ENCODE measurements at places on chromosomes 13 and 19.

- peak; percentile 8 for DNase-seq
Measured at GRCh38 chr19:10074153-10074552, 12.0 kb upstream of the SHFL start.

GRCh38 chr13:79531542-79532254 lies 50.7 kb downstream of the NDFIP2 start:
- DNase-seq, result no peak

GRCh38 chr19:44642377-44642776 lies 1.3 kb upstream of the PVR start:
- no peak for DNase-seq

DNA sequence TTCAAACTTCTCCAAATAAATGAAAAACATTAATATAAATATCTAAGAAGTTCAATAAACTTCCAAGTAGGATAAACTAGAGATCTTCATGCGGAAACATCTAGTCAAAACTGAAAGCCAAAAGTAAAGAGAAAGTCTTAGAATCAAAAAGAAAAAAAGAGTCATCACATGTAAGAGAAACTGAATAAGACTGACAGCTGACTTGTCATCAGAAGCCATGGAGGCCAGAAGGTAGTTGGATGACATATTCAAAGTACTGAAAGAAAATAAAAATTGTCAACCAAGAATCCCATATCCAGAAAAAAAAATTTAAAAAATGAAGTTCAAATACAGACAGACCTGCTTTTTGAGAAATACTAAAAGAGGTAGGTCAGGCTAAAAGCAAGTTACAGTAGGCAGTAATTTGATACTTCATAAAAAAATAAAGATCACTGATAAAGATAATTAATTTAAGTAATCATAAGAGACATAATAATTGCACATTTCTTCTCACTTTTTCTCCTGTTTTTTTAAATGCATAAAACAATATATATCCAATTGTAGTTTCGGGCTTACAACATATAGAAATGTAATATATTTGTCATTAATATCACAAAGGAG lies 327.6 kb upstream of the PCDH9 start:
- no peak for DNase-seq

- DNase-seq, result no peak
Measured at GRCh38 chr13:49304763-49305700, 57.3 kb downstream of the CDADC1 start.

- no peak for DNase-seq
Measured at GRCh38 chr19:55660991-55661390, 6.2 kb downstream of the U2AF2 start.

- DNase-seq, result no peak
Measured at GRCh38 chr13:44710576-44710975, 134.4 kb upstream of the TSC22D1 start.

DNA sequence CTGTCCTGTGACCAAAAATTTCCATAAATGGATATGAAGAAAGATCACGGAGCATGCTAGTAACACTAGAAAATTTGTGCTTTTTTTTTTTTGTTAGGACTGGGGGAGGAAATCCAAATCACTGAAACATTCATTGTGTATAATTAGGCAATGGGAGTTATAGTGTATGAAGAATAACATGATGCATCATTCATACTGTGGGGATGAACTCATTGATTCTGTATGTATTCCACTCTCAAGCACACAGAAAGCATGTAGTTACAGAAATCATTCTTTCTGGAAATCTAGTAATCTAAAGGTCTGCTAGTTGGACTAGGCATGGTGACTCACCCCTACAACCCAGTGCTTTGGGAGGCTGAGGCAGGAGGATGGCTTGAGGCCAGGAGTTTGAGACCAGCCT lies 749.7 kb downstream of the DIAPH3 start:
- no peak for DNase-seq

- DNase-seq, result no peak
Measured at GRCh38 chr19:52296400-52296772, 583 bp upstream of the ZNF480 start.

- DNase-seq, result no peak
Measured at GRCh38 chr13:36366031-36366430, 19.8 kb upstream of the SPART start.

DNA sequence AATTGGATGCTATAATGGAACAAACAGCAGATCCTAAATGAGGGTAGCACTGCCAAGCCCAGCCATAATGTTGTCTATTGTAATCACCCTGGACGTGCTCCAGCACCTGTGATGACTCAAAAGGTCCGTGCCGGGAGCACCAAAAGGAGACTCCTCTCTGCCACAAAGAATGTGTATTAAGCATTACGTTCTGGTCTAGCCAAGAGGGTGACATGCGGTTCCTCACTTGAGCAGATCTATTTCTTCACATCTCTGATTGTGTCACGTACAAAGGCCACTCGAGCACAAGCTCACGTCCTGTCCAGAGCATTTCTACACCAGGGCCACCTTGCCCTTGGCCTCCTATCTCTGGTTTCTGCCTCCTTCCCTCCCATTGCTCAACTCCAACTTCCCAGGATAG lies 219.9 kb upstream of the IRS2 start:
- DNase-seq, result no peak

GRCh38 chr13:19023115-19023514 lies 158.5 kb downstream of the TUBA3C start:
- no peak for DNase-seq

DNA sequence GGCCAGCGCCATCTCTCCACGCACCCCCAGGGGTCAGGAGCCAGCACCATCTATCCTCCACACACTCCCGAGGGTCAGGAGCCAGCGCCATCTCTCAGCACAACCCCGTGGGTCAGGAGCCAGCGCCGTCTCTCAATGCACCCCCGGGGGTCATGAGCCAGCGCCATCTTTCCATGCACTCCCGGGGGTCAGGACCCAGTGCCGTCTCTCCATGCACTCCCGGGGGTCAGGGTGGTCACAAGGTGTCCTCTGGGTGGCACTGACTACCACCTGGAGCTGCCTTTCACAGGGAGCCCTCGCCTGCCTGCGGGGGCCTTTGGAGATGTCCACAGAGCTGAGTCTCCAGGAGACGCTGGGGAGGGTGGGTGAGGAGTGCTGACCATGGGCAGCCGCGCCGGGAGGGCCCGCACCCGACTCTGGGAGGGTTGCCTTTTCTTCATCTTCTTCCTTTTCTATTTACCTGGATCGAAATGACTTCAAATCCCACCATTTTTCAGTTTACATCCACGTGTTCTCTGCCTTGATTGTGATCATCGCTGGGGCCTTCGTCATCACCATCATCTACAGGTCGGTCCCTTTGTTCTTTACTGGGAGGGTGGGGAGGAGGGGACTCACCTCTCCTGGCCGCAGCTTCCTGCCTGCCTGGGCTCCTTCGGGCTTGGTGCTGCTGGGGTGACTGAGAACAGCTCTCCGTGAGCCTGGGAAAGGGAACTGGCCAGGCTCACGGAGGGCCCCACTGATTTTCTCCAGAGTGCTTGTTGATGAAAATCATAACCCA lies 19.1 kb downstream of the TEX29 start:
- DNase-seq, result no peak

- DNase-seq, result no peak
Measured at GRCh38 chr19:7606289-7606688, 10.6 kb downstream of the CAMSAP3 start.

- DNase-seq, result no peak
Measured at GRCh38 chr13:48493066-48493765, 39.7 kb downstream of the RCBTB2 start.

GRCh38 chr13:106466691-106467426 lies 68.6 kb downstream of the EFNB2 start:
- DNase-seq, result no peak

DNA sequence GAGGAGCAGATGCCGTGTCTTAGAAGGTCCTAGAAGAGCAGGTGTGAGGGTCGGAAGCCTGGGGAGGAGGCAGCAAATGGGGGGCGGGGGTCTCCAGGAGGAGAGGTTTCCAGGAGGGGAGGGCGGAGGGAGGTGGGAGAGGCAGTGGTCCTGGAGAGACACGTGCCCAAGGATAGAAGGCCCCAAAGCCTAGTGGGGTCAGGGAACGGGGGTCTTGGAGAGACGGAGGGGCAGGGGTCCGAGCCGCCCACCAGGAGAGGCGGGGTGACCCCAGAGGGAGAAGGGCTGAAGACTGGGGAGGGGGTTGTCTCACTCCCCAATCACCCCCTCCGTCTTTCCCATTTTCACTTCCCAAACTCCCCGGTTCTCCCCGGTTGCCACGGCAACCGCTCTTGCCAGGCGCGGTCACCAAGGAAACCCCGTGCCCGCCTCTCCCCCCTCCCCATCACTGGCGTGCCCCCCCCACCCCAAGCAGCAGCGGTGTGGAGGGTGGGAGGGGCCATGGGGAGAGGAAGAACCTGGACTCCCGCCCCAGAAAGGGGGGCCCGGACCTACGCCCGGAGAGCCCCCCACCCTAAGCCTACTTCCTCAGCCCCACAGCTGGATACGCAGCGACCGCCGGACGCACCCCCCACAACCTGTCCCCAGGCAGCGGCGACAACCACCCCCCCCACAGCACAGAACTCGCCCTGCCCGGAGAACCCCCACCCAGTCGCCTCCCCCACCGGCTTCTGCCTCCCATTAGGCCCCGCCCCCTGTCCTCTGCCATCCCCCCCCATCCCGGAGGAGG lies 988 bp downstream of the LRRC4B start:
- DNase-seq, result no peak

GRCh38 chr19:49473868-49474541 lies at the start of gene FLT3LG:
TSS of gene FLT3LG (plus strand) at chr19:49474215. CDS start at chr19:49474640, 425 bp downstream.
- DNase-seq, result no peak

DNA sequence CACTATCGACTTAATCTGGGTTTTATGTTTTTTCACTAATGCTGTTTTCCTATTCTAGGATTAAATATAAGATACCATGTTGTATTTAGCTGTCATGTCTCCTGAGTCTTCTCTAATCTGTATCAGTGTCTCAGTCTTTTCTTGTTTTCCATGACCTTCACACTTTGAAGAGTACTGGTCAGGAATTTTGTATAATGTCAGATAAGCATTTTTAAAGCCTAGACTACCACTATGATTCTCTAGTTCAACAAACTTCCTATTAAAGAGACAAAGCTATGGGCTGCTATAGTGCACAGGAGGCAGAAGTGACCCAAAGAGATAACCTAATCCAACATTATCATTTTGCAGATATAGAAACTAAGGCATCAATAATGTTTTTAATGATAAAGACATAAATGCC lies 63.0 kb upstream of the ZDHHC20 start:
- DNase-seq, result no peak

GRCh38 chr13:47679401-47679800 lies 321.7 kb downstream of the SUCLA2 start:
- no peak for DNase-seq

- DNase-seq, result no peak
Measured at GRCh38 chr13:52949742-52950141, 78.9 kb upstream of the OLFM4 start.

DNA sequence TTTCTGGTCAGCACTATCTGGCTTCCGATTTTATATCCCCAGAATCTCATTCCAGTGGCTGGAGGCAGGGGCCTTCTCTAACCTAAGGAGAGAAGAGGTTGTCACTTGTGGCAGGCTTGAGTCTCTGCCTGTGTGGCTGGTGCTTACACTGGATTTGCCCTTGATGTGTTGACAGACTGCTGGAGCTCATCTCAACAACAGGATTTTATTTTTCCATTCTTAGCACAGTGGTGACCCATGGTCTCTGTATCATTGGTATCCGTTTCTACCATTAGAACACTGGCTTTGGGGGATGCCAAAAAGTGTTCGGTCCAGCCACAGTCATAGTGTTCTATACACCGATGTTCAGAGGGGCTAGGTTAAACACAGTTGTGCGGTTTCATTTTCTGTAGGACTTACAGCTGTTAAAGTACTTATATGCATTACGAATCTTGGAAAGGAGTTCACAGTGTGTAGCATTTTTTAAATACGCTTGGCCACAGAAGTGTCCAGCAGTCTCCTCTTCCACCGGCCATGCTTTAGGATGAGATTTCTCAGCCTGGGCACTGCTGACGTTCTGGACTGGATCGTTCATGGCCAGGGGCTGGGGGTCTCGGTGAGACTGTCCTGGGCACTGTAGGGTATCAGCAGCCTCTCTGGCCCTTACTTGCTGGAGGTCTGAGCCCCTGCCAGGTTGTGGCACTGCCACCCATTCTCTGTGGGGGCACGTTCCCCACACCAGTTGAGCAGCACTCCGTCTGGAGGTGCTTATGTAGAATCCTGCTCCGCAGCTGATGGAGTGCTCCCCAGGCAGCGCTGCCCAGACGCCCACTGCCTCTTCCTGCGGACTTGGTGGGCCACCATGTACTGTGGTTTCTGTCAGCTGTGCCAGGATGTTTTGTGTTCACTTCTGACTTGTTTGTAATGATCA lies 41.4 kb upstream of the TEX29 start:
- no peak for DNase-seq

- DNase-seq, result no peak
Measured at GRCh38 chr19:48558018-48558684, 6.2 kb downstream of the SULT2B1 start.

GRCh38 chr19:28575816-28576215 lies 637.1 kb downstream of the UQCRFS1 start:
- DNase-seq, result no peak

- DNase-seq, result no peak
Measured at GRCh38 chr19:12639901-12640613, 26.5 kb downstream of the MAN2B1 start.

DNA sequence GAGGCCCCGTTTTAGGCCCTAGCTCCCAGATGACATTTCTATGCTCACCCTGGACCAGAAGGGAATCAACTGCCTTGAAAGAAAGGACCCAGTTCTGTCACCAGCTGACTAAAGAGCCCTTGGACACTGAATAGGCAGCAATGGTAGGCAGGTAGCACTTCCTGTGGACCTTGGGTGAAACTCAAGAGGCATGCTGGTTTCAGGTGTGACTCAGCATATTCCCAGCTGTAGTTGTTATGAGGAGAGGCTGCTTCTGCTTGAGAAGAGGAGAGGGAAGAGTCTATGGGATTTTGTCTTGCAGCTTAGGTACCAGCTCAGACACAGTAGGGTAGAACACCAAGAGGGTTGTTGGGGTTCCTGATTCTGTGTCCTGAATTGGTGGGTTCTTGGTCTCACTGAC lies 37.9 kb upstream of the HTR2A start:
- no peak for DNase-seq

GRCh38 chr19:53981376-53981951 lies 10.0 kb upstream of the CACNG6 start:
- no peak for DNase-seq

DNA sequence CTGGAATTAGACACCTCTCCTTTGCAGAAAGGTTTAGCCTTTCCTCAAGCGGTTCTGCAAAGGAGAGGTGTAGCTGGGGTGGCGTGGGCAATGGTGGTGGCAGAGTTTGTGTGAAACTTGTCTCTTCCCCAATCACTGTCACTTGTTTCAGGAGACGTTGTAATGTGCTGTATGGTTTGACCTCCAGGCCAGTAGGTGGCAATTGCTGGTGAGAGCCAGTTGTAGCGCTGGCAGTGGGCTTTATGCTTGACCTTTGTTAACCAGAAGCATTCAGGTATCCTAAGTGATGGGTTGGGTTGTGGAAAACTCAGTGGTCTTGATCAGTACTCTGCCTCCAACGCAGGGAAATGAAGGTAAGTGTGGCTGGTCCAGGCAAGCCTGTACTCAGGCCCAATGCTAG lies 12.7 kb upstream of the LILRA5 start:
- no peak for DNase-seq
